ENCODE measurements at places on chromosomes 7 and 10. TPM values are rescaled to one million over a fixed set of nuclear protein-coding genes. Genes with fewer than 3 reads are reported as not detected.

DNA sequence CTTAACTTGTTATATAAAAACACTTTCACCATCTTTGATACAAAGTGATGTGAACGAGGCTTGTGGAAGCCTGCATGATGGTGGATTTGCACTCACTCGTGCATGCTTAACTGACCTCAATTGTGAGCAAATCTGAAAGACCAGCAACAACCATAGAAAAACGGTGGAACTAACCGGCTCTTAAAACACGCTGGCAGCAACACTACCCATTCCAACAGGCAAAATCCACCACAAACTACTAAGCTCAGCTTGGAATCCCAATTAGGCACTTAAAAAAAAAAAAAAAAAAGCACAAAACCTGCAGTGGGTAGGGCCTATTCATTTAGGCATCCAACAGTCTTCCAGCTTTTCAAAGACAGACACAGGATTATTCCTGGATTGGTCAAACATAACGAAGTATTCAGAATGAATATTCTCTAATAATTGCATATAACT, 1.8 kb downstream of the GDI2 start:
- no peak for DNase-seq

Gene TDRD1
- total RNA-seq, result not detected

DNA sequence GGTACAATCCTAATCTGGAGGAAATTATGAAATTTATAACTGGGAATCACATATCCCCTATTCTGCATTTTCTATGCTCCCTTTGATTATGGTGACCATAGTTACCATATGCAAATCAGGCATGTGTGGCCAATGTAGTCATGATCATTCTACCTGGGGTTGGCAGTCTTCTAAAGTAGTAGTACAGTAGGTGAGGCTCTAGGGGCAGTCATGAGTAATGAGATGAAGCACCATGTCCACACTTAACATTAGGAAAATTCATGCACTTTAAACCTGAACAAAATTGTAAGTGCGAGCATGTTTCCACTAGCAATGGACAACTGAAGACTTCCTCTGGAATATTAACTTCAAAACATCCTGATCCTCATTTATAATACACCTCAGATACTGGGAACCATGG, 545.9 kb downstream of the SUGCT start:
- DNase-seq, result no peak

DNA sequence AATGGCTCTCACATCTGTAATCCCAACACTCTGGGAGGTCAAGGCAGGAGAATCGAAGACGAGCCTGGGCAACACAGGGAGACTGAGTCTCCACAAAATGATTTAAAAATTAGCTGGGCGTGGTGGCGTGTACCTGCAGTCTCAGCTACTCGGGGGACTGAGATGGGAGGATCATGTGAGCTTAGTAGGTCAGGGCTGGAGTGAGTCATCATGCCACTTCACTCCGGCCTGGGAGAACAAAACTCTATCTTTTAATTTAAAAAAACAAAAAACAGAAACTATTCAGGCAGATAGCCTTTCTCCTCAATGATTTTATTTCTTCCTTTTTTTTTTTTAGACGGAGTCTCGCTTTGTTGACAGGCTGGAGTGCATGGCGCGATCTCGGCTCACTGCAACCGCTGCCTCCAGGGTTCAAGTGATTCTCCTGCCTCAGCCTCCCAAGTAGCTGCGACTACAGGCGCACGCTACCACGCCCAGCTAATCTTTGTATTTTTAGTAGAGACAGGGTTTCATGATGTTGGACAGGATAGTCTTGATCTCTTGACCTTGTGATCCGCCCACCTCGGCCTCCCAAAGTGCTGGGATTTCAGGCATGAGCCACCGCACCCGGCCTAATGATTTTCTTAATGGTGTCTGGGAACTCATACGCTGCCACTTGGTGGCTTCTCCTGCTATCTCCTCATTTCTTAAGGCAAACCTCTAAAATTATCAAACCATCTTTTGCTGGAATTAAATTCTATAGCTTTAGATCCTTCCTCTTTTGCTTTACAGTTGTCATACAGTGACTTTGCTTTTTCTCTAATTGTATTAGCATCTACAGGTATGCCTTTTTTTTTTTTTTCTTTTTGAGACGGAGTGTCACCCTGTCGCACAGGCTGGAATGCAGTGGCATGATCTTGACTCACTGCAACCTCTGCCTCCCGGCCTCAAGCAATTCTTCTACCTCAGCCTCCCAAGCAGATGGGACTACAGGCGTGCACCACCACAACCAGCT, 22.9 kb downstream of the SRPK2 start:
- DNase-seq, result no peak

DNA sequence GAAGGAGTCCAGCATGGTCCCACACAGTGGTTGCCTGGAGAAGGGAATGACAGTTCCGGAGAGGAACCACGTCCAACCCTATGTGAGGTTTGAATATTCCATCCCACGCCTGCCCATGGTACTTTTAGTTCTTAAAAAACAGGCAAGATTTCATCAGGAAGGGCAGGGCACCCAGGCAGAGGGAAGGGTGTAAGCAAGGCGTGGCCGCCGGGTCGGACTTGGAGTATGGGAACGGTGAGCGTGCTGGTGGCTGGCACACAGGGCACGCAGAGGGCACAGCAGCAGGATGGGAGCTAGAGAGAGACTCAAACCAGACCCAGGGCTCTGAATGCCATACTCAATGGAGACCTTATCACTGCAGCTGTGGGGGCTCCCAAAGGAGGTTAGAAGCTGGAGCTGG, 34.3 kb downstream of the FAM53B start:
- no peak for DNase-seq

Gene CROT
- total RNA-seq, result 21.4 TPM

Gene CYP26A1
- 0.49 TPM for total RNA-seq

Gene GHRHR
- total RNA-seq, result not detected

Gene NPTX2
- total RNA-seq, result 1.4 TPM

GRCh38 chr7:94908323-94909178, 1.2 kb downstream of the PPP1R9A start:
- DNase-seq, result no peak

Data from chondrocyte (in vitro differentiated cells).